ENCODE measurements at places on chromosomes 7 and 10.

- DNase-seq = peak; percentile 93
Measured at GRCh38 chr7:130904031-130904757, 170.2 kb upstream of the KLF14 start.

DNA sequence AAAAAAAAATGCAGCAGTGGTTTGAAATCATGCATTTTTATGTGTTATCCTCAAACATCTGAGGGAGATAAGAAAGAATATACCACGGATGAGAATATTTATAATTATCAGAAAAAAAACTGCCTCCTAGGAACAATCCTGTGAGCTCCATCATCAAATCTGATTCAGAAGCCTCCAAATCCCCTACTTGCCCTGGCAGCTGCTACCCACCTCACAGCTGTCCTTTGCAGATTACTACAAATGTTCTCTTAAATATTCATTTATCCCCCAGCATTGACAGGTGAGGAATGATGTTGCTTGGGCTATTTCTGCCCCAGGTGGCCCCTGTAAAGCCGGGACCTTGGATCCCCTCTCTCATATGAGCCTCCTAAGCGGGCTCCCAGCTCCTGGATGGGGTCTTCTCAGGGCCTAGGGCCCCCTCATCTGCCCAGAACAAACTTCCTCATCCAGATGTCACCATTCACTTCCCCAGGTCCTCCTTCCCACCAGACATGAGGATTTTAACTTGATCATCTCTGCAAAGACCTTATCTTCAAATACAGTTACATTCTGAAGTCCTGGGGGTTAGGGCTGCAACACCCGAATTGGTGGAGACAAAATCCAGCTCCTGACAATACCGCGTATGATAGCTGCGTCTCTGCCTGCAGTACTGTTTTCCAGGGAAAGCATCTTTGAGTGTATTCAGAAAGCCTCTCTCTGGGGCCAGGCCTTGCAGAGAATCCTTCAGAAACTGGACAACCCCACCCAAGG is 81.9 kb upstream of the INSIG1 start:
- DNase-seq = no peak

DNA sequence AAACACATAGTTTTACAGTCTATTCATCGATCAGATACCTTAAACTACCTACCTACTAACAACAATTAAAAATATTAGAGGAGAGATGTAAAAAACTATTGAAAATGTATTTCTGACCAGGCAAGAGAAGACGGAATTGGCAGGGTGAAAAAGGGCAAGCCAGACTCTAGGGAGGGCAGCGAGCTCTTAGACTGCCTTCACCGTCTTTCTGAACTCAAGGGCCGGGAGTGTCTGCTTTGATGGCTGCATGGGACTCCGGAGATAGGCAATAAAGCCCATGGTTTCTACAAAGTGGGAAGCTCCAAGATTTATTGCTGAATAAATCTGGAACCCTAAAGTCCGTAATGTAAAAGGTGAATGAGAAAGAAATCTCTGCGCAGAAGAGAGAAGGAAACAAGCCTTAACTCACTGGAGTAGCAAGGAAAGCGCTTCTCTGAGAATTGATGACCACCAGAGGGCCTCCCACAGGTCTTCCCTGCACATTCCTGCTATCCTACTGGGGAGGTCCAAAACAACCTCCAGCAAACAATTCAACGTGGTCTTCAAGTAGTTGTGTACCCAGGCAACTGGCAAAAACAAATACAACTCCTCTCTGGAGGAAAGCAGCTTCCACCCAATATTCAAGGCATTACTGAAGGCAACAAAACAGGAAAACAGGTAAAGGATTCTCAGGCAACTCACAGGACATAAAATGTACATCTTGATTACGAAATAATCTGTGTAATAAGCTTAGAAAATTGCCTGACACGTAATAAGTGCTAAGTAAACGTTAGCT is 181.3 kb downstream of the SDK1 start:
- DNase-seq = peak; percentile 9

DNA sequence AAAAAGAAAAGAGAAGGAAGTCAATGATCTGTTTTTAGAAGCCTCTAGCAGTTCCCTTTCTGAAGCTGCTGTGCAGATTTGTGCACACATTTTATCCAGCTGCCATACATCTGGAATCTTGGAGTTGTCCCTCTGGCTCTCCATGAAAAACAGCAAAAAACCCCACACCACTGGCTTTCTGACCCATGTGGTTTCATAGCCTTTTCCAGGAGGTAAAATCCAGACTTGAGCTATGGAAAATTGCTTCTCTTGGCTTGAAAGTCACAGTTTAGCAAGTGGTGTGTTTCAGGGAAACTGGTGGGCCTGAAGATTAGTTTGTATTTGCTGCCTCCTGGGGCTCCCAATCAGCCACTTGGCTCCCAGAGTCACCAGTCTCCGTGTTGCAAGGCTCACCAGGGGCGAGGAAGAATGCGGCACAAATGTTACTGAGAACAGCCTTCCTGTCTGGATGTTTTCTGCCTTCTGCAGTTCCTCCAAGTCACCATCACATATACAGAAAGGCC is 50.1 kb upstream of the ADRB1 start:
- no peak for DNase-seq

DNA sequence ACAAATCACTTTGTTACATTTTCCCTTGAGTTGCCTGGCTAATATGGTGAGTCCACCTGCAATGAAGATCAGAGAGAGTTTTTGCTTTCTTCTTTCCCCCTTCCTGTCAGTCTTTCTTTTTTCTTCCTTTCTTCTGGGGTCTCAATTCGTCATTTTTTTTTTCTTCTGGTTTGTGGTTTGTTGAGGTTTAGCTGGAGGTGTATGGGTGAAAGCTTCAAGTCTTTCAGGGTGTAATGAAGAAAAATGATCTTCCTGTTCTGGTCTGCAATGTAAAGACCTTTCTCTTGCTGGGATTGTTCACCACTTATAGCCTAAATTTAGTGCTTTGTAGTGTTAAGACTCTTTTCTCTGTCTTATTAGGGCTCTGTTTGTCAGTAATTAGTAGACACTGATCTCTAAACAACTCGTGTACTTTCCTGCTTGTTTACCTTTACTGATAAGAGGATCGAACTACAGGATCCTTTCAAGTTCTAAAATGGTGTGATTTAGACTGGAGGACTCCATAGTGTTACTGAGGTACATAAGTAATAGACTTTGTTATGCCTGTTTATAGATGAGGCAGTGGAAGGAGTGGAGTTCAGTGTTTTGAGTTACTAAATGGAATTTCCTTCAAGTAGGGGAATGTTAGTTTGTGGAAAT is 129.1 kb downstream of the SUGCT start:
- no peak for DNase-seq

DNA sequence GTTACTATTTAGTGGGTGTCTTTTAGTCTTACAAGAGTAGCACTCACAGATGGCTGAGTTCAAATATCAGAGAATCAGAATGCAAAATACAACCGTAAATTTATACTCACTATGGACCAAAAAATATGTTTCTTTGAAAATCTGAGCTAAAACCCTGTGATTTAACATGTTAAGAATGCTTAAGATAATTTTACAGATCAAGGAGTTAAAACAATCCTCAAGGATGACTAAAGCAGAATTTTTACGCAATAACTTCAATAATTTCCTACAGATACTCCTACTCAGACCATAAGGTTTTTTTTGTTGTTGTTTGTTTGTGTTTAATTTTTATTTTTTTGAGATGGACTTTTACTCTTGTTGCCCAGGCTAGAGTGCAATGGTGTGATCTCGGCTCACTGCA is 47.9 kb upstream of the CCDC6 start:
- peak; percentile 3 for DNase-seq

- no peak for DNase-seq
Measured at GRCh38 chr7:40239755-40240303, 105.0 kb downstream of the SUGCT start.

DNA sequence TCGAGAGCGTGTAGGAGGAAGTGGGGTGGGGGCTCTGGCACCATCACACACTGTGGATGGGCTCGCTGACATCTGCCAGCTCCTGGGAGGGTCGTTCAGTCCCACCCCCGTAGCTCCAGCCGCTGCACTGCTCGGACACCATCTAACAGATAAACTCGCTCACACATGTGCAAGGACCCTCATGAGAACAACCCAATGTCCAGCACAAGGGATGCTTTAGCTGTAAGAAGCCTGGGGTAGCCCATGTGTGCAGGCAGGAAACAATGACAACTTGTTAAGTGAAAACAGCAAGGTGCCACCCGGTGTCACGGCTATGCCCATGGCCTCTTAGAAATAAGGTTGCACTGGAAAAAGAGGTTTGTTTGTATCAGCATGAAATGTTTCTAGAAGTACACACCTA is 14.1 kb downstream of the OGDHL start:
- DNase-seq = no peak

DNA sequence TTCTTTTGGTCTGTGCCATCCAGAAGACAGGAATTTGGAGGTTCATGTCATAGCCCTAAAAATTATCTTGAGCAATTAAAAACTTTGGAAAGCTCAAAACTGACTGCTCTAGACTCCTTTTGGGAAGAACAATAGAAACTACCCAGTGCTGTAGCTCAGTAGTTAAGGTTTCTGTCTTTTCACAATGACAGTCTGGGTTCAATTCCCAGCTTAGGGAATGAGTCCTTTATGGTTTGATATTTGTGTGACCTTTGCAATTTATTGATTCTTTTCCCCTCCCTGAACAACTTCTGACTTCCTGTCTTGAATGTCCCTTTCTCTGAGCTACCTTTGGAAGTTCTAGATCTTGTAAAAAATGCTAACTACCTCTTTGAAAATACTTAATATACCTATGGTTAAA is 603.3 kb upstream of the IGFBP3 start:
- peak; percentile 8 for DNase-seq

Measured in GM23248 (cell line).